ENCODE measurements at places on chromosomes 7 and 10.
A peak's percentile ranks its signal among the peaks of the same experiment; 100 is the strongest.

DNA sequence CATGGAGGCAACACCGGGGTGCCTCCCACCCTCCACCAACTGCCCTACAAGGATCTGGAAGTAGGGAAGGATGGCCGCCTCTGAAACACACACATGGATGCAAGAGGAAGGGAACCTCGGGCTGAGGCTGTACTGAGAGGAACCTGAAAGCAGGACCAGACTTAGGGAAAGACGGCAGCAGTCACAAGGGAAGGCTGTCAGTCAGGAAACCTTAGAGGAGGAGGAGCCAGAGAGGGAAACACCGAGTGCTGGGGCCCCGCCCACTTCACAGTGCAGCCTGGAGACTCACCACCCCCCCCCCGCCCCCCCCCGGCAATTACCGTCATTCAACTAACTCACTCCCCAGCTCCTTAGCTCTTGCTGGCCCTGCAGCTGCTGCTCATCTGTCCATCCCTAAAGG lies 2.5 kb downstream of the CYREN start:
- DNase-seq = no peak

DNA sequence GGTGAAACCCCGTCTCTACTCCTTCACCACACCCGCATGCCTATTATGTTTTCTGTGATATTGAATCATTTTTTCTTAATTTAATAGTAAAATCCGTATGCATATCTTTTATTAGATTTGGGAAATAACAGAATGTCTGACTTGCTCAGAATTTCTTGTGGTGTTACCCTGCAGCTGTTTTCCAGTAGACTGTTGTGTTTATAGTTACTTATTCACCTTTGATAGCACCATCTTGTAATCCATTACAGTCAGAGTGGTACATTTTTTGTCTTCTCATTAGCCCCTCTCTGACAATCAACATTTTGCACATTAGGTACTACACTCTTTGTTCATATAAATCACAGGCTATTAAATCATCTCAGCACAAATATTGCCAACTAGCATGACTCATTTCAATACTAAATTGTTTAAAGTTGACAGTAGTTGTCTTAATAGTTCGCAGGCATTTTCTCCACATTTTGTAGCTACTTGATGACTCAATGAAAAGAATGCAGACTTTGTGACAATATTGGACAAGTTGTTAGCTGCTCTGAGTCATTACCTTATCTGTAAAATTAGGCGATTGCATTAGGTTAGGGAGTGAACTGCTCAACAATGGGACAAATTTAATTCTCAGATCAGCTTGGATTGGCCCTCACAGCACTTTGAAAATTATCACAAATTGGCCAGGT lies 17.8 kb upstream of the SLC16A12 start:
- no peak for DNase-seq

DNA sequence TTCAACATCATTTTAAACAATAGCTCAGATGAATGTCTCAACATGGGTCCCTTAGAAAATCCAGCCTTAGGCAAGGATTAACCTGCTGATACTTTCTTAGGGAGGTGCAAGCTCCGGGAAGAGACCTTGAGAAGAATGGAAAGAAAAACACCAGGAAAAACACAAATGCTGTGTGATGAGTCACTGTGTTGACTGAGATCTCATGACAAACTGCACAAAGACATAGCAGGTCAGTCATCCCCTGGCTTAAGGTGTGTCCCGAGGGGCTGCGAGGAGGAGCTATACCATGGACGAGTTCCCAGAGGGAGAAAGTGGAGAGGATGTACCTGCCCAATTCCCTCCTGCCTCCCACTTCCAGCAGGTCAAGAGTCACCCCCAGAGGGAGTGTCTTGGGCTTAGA lies 98.0 kb downstream of the TEX36 start:
- DNase-seq = no peak

GRCh38 chr7:87038993-87039690 lies 20.3 kb downstream of the ELAPOR2 start:
- DNase-seq = no peak

GRCh38 chr7:12643644-12644043 lies 43.8 kb upstream of the ARL4A start:
- DNase-seq = no peak

- no peak for DNase-seq
These were observed 20.0 kb downstream of the PDSS1 start for GRCh38 chr10:26717476-26717875.

GRCh38 chr10:112741830-112742402 lies 208.1 kb upstream of the TCF7L2 start:
- no peak for DNase-seq

DNA sequence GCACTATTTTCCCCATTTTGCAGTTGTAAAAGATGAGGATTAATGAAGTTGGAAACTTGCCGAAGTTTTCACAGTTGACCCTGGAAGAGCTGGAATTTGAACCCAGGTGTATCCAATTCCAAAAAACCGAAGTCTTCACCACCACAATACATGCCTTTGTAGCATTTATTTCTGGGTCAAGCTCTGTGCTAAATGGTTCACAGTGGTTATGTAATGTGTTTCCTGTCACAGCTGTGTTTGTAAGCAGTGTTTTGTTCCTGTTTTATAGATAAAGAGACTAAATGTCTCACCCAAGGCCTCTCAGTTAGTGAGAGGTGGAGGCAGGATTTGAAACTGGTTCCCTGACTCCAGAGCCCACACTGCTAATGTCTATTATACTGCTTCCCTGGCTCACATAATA lies 17.6 kb downstream of the SFTPA2 start:
- no peak for DNase-seq

GRCh38 chr10:6320320-6321010 lies 117.7 kb downstream of the PFKFB3 start:
- DNase-seq = no peak

- no peak for DNase-seq
These were observed 225.9 kb upstream of the INHBA start for GRCh38 chr7:41928781-41929180.

- no peak for DNase-seq
These were observed 121.1 kb upstream of the PDE1C start for GRCh38 chr7:32191305-32191704.

- no peak for DNase-seq
These were observed 83.1 kb upstream of the NPVF start for GRCh38 chr7:25311346-25311745.

DNA sequence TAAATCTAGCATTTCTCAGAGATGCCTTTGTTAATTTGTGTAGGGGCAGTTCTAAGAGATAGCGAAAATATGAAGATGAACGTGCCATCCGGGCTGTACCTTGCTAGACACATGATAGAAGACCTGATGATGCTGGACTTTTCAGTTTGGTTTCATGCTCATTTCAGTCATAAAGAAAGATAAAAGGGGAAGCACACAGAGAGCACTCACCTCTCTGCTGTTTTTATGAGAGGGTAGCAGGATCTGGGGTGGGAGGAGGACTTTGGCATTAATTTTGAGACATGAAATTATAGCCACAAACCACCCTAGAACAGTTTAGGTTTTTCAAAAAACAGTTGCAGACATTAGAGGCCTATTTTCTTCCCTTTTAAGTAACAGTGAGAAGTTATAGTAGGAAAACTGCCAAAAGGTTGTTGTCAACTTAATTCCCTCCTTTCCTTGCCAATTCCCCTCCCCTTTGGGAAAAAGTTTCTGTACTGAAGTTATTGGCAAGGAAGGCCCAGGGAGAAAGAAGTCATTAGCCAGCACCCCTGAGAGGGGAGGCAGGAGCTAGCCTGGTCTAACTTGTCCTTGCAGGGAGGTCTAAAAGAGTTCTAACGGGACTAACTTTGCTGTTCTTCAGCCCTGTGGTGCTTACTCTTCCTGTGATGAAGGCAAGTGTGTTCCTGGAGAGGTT lies 2.6 kb downstream of the ST7 start:
- no peak for DNase-seq

DNA sequence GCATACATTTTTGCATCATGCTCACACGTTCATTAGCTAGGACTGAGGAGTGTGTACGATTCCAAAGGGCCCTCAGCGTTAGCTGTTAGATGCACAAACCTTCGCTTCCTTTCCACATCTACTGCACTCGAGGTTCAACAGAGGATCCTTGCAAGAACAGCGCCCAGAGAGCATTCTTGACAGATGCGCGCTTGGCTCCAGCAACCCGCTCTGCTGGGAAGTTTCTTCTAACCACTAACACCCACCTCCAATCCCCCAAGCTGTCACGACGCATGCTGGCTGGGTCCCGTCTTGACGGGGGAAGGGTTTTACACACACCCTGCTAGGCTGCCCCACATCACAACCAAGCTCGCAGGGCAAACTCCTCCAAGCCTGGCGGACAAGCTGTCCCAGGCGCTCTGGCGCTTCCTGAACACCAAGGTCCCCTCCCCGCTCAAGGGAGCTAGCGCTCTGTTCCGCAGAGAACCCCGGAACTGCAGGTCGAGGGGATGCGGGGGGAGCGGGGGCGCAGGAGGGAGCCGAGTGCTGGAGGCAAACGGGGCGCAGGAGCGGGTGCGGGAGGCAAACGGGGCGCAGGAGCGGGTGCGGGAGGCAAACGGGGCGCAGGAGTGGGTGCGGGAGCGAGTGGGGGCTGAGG lies 653 bp upstream of the ADRB1 start:
- DNase-seq = no peak

DNA sequence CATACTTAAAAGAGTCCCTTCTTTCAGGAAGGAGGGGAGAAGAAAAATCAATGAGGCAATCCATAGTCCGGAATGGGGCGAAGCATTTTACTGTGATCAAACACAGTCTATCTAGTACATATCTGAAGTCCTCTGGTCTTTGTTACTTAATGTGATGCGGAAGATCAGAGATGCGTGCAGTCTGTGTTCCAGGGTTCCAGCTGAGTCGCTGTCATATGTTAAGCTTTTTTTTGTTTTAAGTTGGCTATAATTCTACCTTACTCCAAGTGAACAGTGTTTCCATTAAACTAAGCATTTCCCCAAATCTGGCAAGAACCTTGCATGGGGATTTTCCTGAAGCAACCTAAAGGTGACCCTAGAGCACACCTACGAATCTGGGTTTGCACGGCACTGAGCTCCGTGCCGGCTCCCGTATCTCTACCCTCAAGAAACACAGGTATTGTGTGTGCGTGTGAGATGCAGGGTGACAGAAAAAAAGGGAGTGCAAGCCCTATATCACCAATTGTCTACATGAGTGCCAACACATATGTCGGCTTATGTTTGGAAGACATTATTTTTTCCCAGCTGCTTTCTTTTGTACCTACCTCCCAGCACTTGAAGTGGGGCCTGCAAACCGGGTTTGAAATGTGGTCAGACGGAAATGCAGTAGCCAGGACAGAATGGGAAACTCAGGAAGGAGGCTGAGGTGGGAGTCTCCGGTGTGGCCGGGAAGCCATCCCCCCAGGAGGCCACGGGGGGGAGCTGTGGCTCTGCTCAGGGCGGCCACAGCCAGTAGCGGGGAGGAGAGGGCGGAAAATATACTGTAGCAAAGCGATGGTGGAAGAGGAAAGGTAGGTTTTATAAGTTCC lies 435.8 kb upstream of the MGMT start:
- DNase-seq = peak; percentile 26

GRCh38 chr7:30312178-30312577 lies 27.8 kb downstream of the ZNRF2 start:
- DNase-seq = no peak

GRCh38 chr7:127955051-127955531 lies 76.1 kb downstream of the LRRC4 start:
- no peak for DNase-seq

DNA sequence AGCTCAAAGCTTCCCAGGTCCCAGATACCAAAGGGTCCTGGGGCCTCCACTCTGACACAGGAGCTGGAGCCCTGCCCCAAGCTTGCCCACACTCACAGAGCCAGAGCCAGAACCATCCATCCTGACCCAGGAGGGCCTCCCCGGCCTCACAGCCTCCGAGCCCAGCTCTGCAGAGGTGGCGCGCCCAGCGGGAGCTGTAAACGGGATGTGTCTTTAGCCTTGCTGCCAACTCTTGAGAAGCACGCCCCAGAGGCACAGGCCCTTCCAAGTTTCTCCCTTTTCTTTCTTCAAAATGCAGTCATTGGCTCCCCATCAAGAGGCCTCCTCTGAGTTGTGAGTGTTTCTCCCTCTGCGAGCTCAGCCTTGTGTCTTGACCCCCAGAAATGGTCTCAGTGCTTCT lies 75.0 kb downstream of the PDGFA start:
- no peak for DNase-seq

DNA sequence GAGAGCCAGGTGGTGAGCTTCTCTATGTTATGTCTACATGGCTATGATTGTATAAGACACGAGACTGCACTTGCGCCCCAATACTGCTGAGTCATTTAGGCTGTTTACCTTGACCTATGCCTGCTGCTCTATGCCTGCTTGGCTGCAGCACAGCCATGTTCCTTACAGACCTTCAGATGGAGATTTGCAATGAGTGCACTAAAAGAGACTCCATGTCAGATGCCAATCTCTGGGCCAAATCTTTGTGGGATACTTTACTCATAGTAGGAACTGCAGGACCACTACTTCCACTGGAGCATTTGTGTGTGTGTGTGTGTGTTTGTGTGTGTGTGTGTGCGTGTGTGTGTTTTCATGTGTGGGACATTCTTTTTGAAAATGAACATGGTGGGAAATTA lies 50.0 kb upstream of the KMT2E start:
- DNase-seq = no peak

GRCh38 chr10:113247050-113247449 lies 297.0 kb downstream of the TCF7L2 start:
- DNase-seq = no peak

GRCh38 chr7:82164813-82165212 lies 278.8 kb downstream of the CACNA2D1 start:
- DNase-seq = no peak

DNA sequence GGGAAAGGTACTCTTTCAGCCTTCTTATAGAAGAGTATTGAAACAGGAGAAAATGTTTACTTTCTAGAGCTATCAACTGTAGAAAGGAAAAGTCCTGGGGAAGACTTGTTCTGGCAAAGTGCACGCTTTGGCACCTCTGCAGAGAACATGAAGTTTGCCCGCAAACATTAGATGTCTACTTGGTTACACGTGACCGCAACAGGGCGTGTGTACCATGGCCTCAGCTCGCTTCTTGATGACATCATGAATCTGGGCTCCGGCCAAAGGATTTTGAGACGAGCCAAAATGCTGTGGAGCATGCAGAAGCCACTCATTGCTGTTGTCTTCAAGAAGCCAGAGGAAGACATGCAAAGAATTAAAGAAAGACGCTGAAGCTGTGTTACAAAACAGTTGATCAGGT lies 8.6 kb upstream of the TAS2R60 start:
- DNase-seq = no peak

- DNase-seq = no peak
These were observed 80.3 kb upstream of the FAM171A1 start for GRCh38 chr10:15451137-15452094.

DNA sequence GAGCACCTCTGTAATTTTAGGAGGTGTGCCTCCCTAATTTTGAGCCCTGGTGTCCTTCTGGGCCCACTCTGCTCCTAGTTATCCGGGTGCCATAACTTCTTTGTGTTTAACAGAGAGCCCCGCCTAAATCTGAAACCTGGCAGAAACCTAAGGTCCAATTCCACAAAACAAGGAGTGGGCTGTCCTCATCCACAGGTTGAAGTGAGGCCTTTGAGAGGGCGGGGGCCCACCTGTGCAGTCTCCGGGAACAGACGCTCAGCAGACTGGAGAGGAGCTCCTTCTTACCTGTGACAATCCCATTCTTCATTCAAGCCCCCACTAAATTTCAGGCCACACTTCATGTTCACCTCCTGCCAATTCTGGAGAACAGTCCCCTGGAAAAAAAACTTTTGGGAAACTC lies 10.9 kb downstream of the TMEM72 start:
- no peak for DNase-seq
